Stimulated activated CD4-positive, alpha-beta T cell treated with anti-CD3 and anti-CD28 coated beads, Interleukin-12 subunit alpha, Interleukin-12 subunit beta, amount 100 ng/mL, for 48 hours (primary cell): ENCODE measurements at places on chromosomes 3 and 15.

- DNase-seq, result no peak
Observed at GRCh38 chr3:30586806-30587486, 19.5 kb upstream of the TGFBR2 start.

DNA sequence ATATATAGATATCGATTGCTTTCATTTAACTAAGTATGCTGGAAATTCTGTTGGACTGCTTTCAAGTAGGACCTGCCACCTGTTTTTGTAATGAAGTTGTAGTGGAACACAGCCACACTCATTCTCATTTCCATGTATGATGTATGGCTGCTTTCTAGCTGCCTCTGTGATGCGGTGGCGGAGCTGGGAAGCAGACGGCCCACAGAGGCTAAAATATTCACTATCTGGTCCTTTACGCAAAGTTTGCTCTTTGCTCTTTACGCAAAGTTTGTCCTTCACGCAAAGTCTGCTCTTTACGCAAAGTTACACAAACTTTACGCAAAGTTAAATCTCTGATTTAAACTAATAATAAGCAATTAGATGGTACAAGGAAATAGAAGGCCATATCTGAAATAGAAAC, 91.5 kb downstream of the DLG1 start:
- no peak for DNase-seq

DNA sequence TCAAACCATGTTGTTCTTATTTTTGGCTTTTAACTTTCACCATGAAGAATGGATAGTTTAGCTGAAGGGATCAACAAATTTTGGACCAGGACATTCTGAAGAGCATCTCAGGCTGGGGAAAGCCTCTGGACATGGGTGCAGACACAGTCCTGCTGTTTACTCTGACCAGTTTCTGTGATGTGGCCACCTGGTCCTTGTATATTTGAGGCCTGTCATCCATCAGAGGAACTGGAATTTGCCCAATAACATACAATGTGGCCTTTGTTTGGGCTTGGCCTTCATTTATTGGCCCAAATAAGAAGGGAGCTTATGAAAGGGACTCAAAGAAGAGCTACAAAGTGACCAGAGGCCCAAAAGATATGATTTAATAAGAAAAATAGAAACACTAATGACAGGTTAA, 127.9 kb downstream of the MYRIP start:
- DNase-seq, result no peak

GRCh38 chr3:60086811-60087210, 1037.0 kb upstream of the CFAP20DC start:
- DNase-seq, result no peak

GRCh38 chr15:101573951-101574350, 78.2 kb downstream of the TM2D3 start:
- DNase-seq, result no peak

DNA sequence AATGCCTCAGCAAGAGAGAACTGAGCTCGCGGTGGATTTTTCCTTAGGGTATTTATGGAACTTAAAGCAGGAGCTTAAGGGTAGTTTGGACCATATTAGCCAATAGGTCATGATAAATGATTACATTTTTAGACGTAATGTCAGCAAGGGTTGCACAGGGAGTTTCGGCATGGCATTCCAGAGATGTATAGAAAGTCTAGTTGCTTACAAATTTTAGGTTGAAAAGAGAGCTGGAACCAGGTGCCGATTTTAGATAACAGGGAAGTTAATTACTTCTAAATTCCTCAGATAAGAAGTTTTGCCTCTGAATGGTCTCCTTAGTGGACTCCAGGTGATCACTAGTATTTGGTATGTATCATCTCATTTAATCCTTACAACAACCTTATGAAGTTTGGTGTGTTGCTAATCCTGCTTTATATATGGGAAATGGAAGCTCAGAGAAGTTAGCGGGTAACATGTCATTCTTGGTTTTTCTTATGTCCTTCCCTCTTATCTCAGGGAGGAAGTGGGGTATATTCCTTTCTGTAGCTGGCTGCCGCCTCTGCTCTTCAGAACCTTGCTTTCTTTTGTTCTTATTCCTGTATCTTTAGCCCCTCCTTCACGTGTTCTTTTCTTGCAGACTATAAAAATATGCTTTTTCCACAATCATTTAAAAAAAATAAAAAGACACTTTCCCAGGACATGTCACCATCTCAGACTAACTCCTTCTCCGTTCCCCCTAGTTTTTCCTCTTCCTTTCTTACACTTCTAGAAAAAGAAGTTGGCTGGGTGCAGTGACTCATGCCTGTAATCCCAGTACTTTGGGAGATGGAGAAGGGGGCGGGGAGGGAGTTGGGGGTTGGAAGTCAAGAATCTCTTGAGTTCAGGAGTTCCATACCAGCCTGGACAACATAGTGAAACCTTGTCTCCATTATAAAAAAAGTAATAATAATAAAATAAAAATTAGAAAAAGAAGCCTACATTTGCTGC, 25.7 kb downstream of the IQGAP1 start:
- DNase-seq, result no peak
